ENCODE measurements at places on chromosomes 6 and 20.

GRCh38 chr20:58746620-58747019 lies 54.0 kb downstream of the NPEPL1 start:
- DNase-seq = no peak

DNA sequence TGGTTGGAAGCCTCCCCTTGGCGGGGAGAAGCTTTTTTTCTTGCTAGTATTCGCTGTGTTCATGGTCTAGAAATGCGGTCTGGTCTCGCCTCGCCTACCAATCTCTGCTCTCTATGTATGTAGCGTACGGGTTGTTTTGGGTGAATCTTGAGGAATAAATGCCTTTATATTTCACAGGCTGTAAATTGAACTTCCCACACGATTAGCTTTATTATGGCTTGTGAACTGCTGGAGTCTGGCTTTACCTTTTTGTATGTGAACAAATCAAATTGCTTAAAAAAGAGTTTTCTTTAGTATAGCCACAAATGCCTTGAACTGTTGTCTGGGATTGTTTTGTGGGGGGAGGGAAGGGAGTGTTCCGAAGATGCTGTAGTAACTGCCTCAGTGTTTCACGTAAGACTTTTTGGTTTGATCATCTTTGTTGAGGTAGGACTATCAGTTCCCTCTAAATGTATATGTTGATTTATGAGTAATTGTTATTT lies 2.2 kb downstream of the INSM1 start:
- DNase-seq = no peak

DNA sequence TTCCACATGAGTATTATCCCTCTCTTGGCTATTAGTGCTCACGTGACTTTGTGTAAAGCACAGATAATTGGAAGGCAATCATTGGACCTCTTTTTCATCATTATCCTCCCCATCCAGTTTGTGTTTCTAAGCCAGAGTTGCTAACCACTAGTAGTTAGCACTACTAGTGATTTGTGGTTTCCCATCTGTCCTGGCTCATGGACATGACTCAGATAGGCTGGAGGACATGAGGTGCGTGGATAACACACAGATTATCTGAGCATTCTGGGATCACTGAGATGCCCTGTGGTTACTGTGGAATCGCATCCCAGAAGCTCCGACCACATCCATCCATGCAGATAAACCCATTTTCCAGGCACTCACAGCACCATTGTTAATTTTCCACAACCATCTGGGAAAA lies 123.8 kb upstream of the NAA20 start:
- no peak for DNase-seq

DNA sequence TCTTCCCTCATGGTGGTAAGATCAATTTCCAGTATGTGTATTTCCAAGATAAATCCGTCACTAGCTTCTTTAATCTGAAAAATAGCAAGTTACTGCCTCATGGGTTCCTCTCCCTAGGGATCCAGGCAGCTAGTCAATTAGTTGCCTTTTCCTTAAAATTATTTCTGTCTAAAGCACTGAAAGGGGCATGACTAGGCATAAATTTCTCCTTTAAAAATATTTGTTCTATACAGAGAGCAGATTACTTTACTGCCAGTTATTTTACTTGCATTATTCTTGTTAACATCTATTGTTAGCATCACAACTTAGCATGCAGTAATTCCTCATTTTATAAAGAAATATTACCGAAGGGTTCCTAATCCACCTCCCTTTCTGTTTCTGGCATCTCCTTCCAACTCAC lies 1.4 kb downstream of the MTCL3 start:
- DNase-seq = no peak

DNA sequence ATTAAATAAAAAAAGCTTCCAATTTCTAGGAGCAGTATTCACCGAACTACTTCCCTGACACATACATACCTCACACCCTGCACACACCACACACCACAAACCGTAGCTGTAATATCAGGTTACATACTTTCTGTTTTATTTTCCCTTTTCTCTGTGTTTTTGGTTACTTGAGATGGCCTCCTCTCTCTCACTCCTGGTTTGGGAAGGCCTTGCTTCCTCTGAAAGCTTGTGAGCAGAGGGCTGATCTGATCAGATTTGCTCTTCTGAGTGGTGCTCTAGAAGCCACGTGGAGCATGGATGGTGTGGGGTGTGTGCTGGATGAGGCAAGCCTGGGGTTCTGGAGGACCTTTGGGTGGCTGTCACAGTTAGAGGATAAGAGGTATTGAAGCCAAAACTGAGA lies 20.9 kb downstream of the UTRN start:
- DNase-seq = no peak

GRCh38 chr20:61736751-61737310 lies 328.9 kb downstream of the TAF4 start:
- DNase-seq = no peak

GRCh38 chr20:25867776-25868649 lies 171.4 kb upstream of the ZNF337 start:
- peak; percentile 41 for DNase-seq

- no peak for DNase-seq
Observed at GRCh38 chr6:54071821-54072340, 39.4 kb upstream of the MLIP start.

DNA sequence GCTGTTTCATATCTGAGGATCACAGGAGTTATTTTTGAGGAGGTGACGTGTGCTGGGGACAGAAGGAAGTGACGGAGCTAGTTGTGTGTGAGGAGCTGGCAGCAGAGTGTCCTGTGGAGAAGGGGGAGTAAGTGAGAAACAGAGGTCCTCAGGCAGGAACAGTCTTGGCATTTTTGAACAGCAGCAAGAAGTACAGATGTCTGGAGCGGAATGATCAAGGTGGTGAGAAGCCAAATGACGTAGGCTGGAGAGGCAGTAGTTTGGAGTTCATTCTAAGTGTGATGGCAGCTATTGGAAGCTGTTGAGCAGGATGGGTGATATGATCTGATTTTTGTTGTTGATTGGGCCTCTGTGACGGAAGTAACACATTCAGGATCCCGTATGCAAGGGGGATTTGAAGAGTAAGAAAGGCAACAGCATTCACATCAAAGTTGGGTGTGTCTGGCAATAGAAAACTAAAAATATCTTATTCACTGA lies 52.3 kb downstream of the SOBP start:
- DNase-seq = no peak

DNA sequence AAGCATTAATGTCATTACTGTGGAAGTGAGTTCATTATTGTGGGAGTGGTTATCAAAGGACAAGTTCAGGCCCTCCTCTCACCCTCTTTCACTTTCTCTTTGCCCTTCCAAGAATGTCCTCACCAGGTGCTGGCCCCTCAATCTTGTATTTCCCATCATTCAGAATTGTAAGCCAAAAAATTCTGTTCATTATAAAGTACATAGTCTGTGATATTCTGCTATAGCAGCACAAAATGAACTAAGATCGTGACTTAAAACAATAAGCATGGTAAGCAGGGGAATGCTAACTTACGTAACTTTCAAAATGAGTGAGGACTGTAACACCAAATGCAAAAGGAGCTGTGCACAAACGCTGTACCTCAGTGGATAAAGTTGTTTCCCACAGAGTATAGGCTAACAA lies 515.7 kb upstream of the BTBD3 start:
- no peak for DNase-seq

DNA sequence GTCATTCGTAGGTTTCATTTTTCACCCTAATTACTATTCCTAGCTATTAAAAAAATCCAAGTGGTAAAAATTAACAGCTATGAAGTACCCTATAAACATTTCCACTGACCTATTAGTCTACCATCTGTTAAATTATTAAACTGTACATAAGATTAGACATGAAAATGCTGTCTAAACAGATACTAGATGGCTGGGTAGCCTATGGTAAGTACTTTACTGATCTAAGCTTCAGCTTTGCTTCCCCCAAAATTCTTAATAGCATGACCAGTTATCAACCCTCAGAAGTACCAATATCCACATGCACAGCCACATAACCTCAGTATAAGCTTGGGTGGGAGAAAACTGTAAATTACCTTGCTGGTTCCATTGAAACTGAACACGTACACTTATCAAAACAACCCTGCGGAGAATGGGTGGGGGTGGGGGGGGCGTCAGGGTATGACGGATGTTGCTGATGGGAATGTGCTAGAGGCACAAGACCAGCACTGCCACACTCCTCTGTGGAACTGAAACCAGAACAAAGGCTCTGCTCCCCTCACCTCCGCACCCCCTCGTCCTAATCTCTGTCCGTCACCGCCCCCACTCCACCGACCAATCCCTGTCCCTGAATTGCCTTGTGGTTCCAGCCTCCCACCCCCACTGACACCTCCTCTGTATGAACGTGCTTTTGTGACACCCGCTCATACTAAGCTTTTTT lies 45.3 kb downstream of the B4GALT5 start:
- DNase-seq = peak; percentile 69

DNA sequence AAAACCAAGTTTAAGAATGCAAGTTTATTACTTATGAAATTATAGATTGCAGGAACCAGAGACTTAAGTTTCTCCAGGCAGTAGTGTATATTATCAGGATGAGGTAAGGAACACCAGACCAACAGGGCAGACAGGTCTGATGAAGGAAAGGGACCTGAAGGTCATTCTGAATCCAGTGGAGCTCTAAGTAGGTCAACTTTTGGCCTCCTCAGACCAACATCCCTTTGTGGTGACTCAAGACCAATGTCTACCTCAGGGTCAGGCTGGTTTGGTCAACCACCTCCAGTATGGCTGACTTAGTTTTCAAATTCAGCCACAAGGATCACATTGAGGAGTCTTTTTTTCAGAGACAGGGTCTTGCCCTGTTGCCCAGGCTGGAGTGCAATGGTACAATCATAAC lies 38.7 kb upstream of the TFAP2A start:
- DNase-seq = no peak

DNA sequence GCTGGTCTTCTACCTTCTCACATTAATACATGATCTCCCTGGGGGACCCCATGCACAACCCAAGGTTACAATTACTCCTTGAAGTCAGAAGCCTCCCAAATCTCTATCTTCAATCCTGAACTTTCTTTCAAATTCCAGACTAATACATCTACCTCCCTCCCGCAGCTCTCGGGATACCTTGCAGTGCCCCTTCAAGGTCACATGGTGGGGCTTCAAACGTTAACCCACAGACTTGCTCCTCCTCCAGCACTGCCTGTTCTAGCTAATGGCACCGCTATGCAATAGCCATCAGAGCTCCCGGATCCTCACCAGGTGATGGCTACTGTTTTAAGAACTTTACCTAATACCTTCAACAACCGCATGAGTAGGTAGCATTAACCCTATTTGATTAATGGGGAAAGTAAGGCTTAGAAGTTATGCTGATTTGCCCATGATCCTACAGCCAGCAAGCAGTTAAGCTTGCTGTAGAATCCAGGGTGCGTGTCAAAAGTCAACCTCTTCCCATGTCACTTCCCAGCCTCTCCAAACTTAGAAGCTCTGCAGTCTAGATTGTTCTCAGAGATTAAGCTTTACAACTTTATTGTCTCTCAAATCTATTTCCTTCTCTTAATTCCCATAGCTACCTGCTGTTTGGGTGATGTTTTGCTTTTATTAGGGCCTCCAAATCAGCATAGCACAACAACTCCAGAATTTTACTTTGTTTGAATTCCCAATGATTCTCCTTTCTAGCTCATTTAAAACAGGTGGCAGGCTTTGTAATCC lies 44.7 kb downstream of the PLAGL1 start:
- DNase-seq = no peak

GRCh38 chr20:58374906-58375758 lies 13.9 kb upstream of the VAPB start:
- no peak for DNase-seq

- no peak for DNase-seq
Observed at GRCh38 chr20:18632196-18632789, 44.4 kb downstream of the DTD1 start.

- no peak for DNase-seq
Observed at GRCh38 chr6:33882154-33882553, 78.4 kb upstream of the MLN start.

GRCh38 chr6:112951829-112952228 lies 604.7 kb downstream of the RFPL4B start:
- no peak for DNase-seq

GRCh38 chr6:38355519-38355918 lies 284.2 kb downstream of the BTBD9 start:
- no peak for DNase-seq

- DNase-seq = no peak
Observed at GRCh38 chr6:958488-958887, 265.5 kb upstream of the EXOC2 start.

DNA sequence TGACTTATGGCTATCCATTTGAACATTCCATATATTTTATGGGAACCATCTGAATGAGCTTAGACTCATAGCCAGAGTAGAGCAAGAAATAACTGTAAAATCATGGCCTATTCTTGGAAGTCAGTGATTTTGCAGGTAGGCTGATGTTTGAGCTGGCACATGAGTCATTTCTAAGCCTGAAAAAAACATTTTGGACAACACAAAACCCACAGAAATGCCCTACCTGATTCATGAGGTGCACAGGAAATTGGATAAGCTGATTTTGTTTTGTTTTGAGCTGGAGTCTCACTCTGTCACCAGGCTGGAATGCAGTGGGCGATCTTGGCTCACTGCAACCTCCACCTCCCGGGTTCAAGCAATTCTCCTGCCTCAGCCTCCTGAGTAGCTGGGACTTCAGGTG lies 443.0 kb downstream of the PKHD1 start:
- no peak for DNase-seq

DNA sequence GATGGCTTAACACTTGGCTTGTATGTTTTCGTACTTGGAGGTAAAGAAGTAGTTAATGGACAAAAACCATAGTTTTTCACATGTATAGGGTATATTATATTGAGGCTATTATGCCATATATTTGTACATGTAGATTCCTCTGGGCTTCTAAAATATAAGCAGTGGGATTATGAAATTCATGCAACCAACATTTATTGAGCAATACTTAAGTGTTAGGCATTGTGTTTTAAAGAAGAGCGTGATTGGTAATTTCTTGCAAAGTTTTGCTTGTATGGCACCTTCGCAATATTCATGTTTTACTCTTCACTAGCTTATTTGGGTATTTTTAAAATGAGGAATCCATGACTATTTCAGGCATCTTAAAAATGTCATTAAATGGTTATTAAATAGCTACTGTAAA lies 2.5 kb downstream of the TULP4 start:
- DNase-seq = no peak

GRCh38 chr6:117795234-117795633 lies 111.8 kb upstream of the SLC35F1 start:
- DNase-seq = no peak

DNA sequence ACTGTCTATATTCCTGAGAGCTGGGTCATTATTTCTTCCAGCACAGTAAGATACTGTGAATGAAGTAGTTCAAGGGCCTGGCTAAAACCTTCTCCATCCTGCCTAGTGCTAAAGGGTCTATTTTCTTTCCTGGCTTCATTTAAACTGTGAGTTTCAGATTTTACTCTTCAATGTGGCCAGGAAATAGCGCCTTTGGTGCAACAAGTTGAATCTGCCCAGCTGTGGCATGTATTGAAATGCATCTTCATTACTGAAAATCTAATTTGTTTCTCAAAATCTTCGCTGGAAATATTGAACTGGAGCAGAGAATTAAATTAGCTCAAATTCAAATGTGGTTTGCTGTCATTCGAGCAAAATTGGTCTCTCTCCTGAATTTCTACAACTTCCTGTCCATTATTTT lies 114.6 kb upstream of the KCNG1 start:
- no peak for DNase-seq

- DNase-seq = no peak
Observed at GRCh38 chr6:105211831-105212230, 32.0 kb upstream of the POPDC3 start.

- DNase-seq = no peak
Observed at GRCh38 chr6:40485795-40486194, 101.4 kb downstream of the LRFN2 start.

All from stimulated activated CD8-positive, alpha-beta memory T cell treated with anti-CD3 and anti-CD28 coated beads, Interleukin-4, amount 100 ng/mL, for 4 hours (primary cell).